ENCODE measurements at places on chromosomes 3 and 15.

DNA sequence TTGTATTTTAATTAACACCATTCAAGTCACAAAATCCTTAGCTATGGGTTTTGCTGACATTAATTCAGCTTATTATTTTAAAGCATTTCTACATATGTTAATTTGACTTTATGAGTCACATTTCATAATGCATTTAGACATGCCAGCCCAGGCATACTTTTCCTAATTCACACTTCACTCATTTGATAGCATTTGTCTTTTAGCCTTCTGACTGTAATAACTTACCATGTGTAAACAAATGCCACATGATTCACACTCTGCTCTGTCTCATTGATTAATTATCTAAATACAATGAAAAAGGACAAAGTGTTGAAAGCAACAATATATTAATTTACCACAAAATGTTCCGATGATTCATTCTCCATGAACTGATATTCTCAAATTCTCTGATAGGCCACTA, 927.8 kb upstream of the EPHA6 start:
- DNase-seq: no peak

DNA sequence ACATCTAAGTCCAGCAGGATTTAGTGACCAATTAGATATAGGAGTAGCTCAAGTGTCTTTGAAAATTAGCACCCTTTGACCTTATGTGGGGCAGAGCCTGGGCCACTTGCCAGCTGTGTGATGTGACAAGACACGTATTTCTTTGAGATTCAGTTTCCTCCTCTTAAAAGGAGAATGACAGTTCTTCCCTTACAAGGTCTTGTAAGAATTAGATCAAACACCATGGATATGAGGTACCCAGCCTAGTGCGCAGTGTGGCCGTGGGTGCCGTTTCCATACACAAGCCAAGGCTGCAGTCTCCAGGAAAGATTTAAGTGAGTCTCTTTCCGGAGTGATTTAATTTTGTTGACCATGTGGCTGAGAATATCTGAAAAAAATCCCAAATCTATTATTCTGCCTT, 46.3 kb downstream of the ARHGAP31 start:
- DNase-seq: no peak

GRCh38 chr3:18618723-18619122, 193.6 kb upstream of the SATB1 start:
- no peak for DNase-seq

- no peak for DNase-seq
Observed at GRCh38 chr3:175386630-175387029, 527.5 kb downstream of the NAALADL2 start.

Data from hematopoietic multipotent progenitor cell treated with erythropoietin and hydrocortisone succinate and interleukin-3 and kit ligand, for 17 days (in vitro differentiated cells).